ENCODE measurements at places on chromosomes 4 and X. TPM values are rescaled to one million over a fixed set of nuclear protein-coding genes. Genes with fewer than 3 reads are reported as not detected.
A peak's percentile ranks its signal among the peaks of the same experiment; 100 is the strongest.

Gene SPANXC
- total RNA-seq = not detected

Gene CCDC110
- total RNA-seq = 0.30 TPM

Gene POU4F2
- not detected for total RNA-seq

Gene SPON2
- 54.3 TPM for total RNA-seq

Gene ASB9
- 4.7 TPM for total RNA-seq

Gene CXorf51A
- not detected for total RNA-seq

Gene TEX13A
- not detected for total RNA-seq

Gene FOXP3
- total RNA-seq = 0.65 TPM

Gene SSX3
- not detected for total RNA-seq

Gene RBMXL3
- total RNA-seq = not detected

Gene TRIM61
- total RNA-seq = 0.15 TPM

Gene CXCL6
- total RNA-seq = 1.1 TPM

Gene CT45A2
- total RNA-seq = not detected

Gene SLC6A8
- total RNA-seq = 3.2 TPM

DNA sequence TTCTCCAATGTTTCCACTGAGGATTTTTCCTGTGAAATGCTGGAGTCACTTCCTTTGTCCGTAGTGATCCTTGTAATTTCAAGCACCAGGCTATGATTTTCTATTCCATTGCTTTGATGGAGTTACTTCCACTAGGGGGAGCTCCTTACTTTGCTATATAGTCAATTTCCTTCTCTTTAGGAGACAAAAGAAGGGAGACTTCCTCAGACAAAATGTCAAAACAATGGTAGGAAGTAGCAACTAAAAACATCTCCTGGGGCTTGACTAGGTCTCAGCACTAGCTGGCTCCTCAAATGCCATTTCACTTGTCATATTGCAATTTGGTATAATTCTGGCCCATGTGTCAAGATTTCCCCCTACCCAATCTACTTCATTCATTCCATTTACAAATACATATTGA, 24.1 kb downstream of the ZCCHC12 start:
- DNase-seq = no peak

DNA sequence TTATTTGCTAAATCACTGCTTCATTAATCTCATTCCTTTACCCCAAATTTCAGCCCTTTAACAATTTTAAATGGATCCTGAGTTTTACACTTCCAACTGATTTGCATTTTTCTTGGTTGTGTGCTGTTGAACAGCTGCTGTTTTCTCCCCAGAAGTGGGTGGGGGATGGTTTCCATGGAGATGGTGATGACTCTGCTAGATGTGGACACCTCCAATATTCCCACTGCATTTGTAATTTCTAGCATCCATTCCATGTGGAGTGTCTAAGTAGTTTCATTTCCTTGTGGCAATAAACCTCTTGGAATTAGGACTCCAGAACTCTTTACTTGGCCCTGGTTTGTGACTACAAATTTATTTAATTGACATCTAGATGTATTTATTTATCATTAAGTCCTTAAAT, 330.4 kb downstream of the GBA3 start:
- no peak for DNase-seq

DNA sequence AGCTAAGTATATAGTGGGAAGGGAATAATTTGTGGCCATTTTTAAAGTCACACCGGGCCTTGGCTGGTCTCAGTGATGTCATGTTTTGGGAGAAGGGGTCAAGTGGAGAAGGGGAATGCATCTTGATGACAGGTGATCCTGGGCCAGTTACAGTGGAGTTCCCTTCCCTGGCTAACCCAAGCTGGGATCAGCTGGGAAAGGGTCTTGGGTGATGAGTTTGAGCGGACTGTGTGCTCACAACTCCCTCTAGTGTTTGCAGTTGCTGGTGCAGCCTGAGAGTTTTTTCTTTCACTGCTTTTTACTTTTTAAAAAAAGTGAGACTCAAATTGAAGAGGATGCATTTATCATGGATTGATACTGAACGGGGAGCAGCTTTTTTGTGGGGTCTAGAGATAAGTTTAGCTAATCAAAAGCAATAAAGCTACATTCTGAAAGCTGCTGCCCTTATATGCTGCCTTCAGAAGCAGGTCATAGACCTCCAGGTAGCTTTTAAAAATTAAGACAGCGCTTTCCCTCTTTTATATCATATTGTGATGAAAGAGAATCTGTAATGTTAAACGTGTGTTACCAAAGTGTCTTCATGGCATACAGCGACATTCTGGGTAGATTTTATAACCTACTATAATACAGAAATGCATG, 164.7 kb downstream of the DCLK2 start:
- DNase-seq = no peak

DNA sequence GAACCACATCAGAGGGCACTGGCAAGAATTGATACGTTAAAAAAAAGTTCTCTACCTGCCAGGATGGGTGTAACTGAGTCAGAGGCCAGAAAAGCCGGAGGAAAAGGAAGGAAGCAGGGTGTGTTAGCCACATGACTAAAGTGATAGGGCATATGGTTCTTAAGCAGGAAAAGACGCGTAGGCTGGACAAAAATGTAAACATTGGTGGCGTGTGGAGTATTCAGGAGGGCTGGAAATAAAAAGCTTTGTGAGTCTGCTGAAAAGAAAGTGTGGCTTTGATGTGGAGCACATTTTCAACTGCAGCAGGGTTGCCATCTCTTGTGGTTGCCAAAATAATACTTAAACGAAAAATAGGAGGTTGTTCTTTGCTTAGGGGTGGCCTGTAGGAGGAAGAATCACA, 186.5 kb upstream of the RPL34 start:
- DNase-seq = no peak

GRCh38 chrX:149950681-149951080, 12.4 kb upstream of the EOLA2 start:
- DNase-seq = no peak

DNA sequence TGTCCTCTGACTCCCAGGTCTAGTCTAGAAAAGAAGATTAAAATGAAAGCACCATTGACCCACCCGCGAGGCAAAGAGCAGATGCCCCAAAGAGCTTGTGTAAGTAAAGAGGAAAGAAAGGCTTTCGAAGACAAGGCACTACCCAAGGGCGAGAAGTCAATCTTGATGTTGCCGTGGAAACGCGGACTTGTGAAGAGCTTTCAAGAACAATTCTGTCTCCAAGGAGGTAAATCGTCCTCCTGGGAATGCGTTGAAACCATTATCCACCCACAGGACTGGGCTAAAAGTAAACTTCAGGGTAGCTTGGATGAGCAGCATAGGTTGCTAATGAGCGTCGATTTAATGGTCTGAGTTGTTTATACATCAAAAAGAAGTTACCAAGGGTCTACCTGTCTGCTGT, 189.3 kb downstream of the DHRSX start:
- DNase-seq = no peak

- DNase-seq = no peak
These were observed 160.3 kb downstream of the PDGFC start for GRCh38 chr4:156811286-156811685.

GRCh38 chr4:57401586-57401985, 291.4 kb upstream of the IGFBP7 start:
- DNase-seq = no peak

DNA sequence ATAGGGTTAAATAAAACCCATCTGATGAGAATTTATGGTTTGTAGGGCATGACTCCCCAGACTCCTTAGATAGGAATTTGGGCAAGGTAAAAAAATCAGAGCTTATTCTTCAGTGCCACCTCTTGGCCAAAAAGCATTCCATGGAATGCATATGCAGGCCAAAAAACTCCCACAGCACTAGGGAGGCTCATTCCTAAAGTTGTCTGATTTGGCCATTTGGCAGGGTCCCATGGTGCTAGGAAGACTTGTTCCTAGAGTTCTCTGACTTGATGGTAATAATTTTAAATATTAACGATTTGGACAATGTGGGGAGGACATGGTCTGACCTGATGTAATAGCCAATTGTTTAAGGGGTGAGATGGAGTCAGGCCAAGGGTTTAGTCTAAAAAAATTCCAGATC, 93.0 kb downstream of the SPIN4 start:
- DNase-seq = no peak

GRCh38 chr4:42148425-42148824, 4.0 kb downstream of the BEND4 start:
- DNase-seq = no peak

DNA sequence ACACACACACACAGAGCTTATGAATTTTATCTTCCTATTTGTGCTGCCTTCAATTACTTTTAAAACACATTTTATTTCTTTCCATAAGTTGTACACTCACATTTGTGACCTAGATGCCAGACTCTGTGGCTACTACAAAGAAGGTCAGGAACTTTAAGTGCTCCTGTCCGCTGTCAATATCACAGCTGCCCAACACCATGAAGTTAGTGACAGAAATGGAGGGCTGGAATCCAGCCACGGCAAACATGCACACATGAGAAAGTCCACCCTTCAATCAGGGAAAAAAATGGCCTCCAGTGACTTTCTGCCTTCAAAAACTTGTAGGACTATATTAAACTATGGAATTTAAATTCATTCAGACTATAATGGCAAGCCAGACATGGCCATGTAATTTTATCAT, 334.4 kb upstream of the FSTL5 start:
- DNase-seq = peak; percentile 62

DNA sequence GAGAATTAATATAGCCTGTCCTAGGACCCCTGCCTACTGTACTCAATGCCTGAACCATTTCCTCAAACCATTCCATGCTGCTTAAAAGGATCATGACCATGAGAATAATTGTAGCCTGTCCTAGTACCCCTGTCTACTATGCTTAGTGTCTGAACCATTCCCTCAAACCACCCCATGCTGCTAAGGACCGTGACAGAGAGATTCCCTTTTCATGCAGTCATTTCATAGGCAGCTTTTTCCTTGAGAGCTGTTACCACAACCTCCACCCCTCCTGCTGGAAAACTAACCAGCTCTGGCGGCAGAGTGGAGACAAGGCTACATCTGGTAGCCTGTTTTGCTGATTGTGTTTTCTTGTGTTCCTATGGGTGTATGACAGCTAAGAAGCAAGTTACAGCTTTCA, 174.9 kb upstream of the SMARCAD1 start:
- DNase-seq = no peak

- DNase-seq = no peak
These were observed 73.2 kb downstream of the ENOX2 start for GRCh38 chrX:130829526-130830515.

DNA sequence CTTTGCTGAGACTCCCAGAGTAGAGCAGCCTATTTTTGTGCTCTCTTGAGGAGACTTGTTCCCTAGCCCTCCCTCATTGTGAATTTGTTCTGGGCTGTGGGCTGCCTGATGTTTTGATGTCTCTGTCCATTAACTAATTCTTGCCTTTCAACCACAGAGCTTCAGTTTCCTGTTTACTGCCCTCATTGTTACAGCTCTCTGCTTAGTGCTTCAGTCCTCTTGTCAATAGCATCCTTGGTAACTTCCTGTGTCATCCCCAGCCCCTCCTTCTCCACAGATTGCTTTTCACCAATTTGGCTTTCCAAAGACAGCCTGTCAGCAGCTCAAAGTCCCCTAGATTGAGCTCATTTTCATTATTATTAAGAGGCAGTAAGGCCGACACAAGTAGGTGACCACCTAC, 69.9 kb downstream of the COX7B2 start:
- DNase-seq = no peak

DNA sequence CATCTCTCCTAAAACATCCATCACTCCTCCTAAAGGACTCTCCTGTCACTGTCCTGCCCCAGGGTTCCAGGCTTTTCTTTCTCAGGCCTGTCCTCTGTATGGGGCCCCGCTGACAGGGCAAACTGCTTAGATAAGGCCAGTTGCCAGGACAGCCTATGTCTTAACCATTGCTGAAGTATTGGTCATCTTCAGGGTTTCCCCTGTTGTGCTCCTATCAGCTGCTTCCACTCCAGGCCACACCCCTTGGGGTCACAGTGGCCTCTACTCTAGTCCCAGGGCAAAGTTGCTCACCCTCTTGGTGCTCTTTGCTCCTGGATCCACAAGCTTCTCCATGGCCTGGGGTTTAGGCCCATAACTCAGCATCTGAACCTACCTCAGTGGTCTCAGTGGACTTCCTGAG, 138.0 kb upstream of the PJA1 start:
- DNase-seq = no peak

Measured in left lobe of liver (tissue), 2 donors.